Keratinocyte (primary cell): ENCODE measurements at places on chromosomes 6 and 20.

DNA sequence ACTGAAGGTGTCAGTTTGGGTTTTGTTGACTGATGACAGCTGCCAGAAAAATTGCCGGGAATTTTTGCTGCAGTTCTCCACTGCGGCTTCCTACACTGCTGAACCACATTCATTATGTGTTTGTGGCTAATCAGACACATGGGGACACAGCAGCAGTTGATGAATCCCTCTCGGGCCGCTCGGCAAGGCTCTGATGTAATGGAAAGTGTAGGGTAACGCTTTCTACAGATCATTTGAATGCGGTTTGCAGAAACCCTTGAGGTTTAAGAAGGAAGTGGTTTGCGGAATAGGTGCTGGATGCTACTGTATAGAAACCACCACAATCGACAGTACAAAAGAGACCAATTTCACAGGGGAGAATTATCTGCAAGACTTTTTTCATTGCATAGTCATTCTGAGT lies 138.7 kb upstream of the SASH1 start:
- no peak for DNase-seq

- no peak for DNase-seq
Measured at GRCh38 chr6:158776737-158777136, 42.4 kb downstream of the EZR start.

GRCh38 chr6:35736982-35737412 lies at the start of gene ARMC12:
Gene ARMC12 (plus strand): TSS chr6:35737032. CDS start chr6:35737109, 77 bp downstream.
- DNase-seq, result no peak

DNA sequence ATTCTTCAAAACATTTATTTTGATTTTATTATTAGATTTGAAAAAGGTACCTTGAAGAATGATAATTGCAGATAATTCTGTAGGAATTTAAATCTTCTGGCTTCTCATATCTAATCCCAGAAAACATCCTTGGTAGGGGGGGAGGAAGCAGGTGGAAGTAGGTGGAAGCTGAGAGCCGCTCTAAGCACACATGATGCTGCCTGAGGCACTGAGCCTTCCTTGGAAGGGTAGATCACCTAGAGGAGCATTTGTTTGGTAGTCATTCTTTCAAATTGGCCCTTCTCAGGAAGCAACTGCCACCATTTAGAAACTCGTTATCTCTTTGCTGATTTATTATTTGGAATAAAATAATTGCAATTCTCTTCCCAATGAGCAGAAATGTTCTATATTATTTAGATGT lies 623.3 kb downstream of the CD109 start:
- DNase-seq, result no peak

- DNase-seq, result no peak
Measured at GRCh38 chr20:57774111-57774880, 64.5 kb upstream of the PMEPA1 start.

- no peak for DNase-seq
Measured at GRCh38 chr6:42022755-42023384, 27.5 kb upstream of the TAF8 start.

GRCh38 chr6:21070620-21071019 lies 522.9 kb upstream of the SOX4 start:
- no peak for DNase-seq

DNA sequence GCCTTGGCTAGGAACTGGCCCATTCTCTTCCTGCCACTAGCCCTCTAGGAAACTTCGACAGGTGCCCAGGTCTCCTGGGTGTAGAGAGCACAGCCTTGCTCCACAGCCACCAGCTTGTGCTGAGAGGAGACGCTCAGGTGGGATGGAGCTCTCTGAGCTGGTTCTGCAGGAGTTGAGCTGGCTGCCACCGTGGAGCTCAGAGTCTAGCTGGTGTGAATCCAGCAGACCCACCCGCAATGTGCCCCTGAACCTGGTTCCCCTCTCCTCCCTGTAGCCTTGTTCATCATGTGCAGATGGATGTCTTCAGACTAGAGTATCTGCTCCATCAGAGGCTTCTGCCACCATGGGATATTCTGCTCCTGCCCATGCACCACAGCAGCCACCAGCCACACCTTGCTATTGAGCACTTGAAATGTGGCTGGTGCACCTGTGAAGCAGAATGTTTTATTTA lies 222.5 kb downstream of the SYNDIG1 start:
- DNase-seq, result no peak
